HCT116 (cell line): ENCODE measurements at places on chromosomes 12 and 14.

DNA sequence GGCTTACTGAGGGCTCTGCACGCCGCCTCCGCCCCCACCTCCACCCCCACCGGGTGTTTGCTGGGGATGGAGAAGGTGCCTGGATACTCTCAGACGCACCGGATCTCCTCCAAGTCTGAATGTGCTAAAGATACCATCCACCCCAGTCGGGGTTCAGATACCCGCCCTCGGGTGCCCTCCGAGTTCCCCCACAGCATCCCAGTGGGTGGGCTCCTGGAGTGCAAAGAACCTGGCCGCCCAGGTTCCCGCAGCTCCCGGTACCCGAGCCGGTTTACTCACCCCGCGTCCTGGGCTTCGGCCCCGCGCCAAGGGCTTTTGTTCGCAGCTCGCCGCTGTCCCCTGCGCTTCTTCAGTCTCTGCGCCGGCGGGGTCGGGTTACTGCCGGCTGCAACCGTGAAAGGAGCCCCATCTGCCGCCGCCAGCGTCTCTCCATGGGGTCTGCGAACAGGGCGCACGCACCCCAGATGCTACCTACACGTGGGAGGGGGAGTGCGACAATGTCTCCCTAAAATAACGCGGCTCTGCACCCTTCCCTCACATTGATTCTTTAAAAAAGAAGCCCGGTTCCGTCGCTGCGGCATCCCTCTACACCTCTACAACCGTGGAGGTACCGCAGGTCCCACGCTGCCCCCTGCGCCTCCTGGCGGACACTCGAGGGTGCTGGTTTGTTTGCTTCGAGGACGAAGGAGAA, at the start of gene CCDC177:
Gene CCDC177 (minus strand): TSS at position 609 of the 691 bp plus-strand sequence. CDS start 1,249 bp downstream, outside the sequence.
- peak; percentile 21 for DNase-seq

GRCh38 chr14:25014440-25014839, 35.5 kb downstream of the STXBP6 start:
- no peak for DNase-seq

DNA sequence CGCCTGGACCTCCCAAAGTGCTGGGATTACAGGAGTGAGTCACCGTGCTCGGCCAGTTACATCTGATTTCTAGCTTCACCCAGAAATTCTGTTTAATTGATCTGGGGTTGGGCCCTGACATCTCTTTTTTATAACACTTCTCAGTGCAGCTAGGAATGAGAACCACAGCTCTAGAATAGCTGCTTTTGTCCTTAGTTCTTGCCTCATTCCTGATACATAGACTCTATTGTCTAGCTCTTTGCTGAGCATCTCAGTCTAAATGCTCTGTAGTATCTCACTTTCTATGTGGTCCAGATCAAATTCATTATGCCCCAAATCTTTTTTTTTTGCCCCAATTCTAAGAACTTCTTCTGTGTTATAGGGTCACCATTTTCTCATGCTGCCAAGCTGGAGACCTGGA, 29.9 kb upstream of the FUT8 start:
- no peak for DNase-seq

DNA sequence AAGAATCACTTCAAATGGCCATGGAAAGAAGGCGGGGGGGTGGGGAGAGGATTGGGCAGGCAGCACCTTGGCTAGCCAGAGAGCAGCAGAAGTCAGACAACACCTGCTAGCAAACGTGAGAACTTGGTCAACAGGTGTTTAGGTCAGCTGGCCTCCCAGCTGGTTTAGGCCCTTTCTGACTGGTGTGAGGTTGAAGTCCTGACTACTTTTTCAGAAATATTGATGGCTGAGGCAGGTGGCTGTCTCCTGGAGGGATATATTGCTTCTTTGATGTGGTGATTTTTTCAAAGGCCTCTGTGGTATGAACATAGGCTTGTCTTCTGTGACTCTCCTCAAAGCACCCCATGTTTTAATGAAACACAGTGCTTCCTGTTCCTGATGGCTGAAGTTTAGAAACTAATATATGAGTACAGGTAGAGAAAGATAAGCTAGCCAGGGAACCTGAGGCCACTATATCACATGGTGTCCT, 238.2 kb upstream of the SSTR1 start:
- DNase-seq = no peak

GRCh38 chr14:100307766-100308426, 1.7 kb upstream of the SLC25A29 start:
- no peak for DNase-seq

GRCh38 chr14:103741876-103742275, 26.3 kb downstream of the ZFYVE21 start:
- no peak for DNase-seq

DNA sequence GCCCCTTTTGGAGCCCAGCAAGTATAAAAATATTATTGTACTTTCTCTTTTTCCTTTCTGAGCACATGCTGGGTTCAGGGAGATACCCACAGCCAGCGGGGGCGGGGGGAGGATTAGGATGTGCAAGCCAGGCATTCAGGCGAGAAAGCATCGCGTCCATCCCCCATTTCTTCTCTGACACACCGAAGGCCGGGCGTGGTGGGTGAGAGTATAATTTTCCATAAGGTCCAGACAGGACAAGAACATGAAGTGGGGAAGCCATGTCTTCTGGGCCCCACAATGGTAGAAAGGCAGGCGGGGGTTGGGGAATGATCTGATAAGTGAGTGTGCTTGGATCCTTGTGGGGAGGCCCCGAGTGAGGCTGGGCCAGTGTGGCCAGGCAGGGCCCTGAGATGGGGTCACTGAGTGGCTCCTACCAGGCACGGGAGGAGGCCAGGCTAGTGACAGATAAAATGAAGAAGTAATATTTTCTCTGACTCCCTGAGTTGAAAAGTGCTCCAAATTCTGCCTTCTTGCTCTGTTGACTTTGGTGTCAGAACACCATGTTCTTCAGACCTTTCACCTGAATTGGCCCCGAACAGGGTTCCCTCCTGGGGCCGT, 10.7 kb upstream of the LRTM2 start:
- no peak for DNase-seq

DNA sequence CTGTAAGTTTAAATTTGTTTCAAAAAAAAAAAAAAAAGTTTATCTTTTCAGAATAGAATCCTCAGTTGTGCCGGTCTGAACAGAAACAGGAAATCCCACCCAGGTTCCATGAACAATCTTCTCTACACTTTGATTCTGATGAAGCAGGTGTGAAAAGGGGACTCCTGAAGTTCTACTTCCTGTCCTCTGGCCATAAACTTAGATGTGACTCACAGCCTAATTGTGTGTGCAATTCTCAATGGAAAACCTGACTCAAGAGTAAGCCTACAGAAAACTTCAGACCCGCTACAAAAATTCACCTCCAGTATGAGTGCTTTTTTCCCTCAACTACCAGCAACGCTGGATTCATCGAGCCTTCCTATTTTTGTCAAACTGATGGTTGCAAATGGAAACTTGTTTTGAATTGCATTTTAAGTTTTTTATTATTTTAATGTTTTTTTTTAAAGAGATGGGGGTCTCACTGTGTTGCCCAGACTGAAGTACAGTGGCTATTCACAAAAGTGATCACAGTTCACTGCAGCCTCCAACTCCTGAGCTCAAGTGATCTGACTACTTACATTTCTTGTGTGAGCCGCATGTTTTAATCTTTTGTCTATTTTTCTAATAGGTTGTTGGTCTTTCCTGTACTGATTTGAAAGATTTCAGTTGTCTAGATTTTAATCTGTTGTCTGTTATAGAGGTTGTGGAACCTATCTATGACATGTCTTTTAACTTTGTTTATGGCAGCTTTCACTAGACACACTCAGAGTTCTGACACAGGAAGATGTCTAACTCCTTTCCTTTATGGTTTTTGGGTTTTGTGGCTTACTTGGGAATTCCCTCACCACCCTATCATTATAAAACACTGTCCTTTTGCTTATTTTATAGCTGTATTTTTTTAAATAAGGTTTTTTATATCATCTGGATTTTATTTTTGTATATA, 37.6 kb downstream of the ATG14 start:
- DNase-seq = peak; percentile 40

GRCh38 chr12:106107566-106107965, 31.2 kb downstream of the NUAK1 start:
- DNase-seq = no peak

DNA sequence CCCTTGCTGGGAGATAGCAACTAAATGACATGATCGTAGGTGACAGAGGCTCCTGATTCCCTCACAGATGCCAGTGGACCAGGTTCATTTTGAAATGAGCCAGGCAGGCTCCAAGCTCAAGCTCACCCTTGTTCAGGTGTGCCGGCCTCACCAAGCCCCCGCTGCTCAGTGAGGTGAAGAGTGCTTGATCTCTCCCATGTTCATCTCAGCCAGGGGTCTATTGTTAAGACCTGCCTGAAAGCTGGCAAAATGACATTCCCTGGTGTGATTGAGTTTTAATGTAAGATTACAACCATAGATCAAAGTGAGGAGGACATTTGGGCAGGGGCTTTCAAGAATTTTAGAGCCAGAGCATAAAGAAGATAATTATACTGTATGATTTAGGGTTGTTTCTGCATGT, 497.9 kb downstream of the EGLN3 start:
- DNase-seq = no peak
